ENCODE measurements at places on chromosomes 6 and 20. TPM values are rescaled to one million over a fixed set of nuclear protein-coding genes. Genes with fewer than 3 reads are reported as not detected.

The GPX5 gene
- not detected for total RNA-seq

The TAF8 gene
- 15.0 TPM for total RNA-seq

The PGM3 gene
- total RNA-seq: 27.1 TPM

The WFDC5 gene
- not detected for total RNA-seq

The TP53RK gene
- 12.5 TPM for total RNA-seq

The RAB32 gene
- 46.0 TPM for total RNA-seq

The TSPO2 gene
- total RNA-seq: not detected

The UBD gene
- 0.46 TPM for total RNA-seq

The POU5F1 gene
- total RNA-seq: 5.3 TPM

The WFDC2 gene
- total RNA-seq: not detected

The SRMS gene
- total RNA-seq: not detected

The PPDPF gene
- total RNA-seq: 350 TPM

The TMEM74B gene
- total RNA-seq: 3.2 TPM

The POLH gene
- 10.0 TPM for total RNA-seq

The PREX1 gene
- total RNA-seq: 13.8 TPM

The BAG2 gene
- 8.5 TPM for total RNA-seq

The IL17A gene
- not detected for total RNA-seq

The CCN5 gene
- 29.3 TPM for total RNA-seq

The SLA2 gene
- not detected for total RNA-seq

The BEND6 gene
- 1.4 TPM for total RNA-seq

The SLC22A7 gene
- total RNA-seq: not detected

The RPS21 gene
- 2,815 TPM for total RNA-seq

The PCIF1 gene
- total RNA-seq: 35.8 TPM

The SMPDL3A gene
- total RNA-seq: 3.0 TPM

The PROKR2 gene
- not detected for total RNA-seq

The NRSN2 gene
- 50.4 TPM for total RNA-seq

The CTSZ gene
- 176 TPM for total RNA-seq

The POPDC3 gene
- total RNA-seq: 26.4 TPM

The ADTRP gene
- total RNA-seq: 0.36 TPM

The CLPSL1 gene
- not detected for total RNA-seq

The RNF182 gene
- 3.5 TPM for total RNA-seq

The PARD6B gene
- total RNA-seq: 2.9 TPM

The OLIG3 gene
- total RNA-seq: not detected

The SMLR1 gene
- not detected for total RNA-seq

The GLP1R gene
- total RNA-seq: not detected

The GNAS-AS1 gene
- total RNA-seq: not detected

The GABRR1 gene
- total RNA-seq: not detected

The CPXM1 gene
- not detected for total RNA-seq

The INSM1 gene
- total RNA-seq: not detected

The BRD2 gene
- total RNA-seq: 121 TPM

The SLC22A23 gene
- total RNA-seq: 10.3 TPM

The RAD21L1 gene
- 0.09 TPM for total RNA-seq

The TNXB gene
- total RNA-seq: 0.46 TPM

The LGSN gene
- 3.3 TPM for total RNA-seq

The DNAH8 gene
- not detected for total RNA-seq

The TMEM217 gene
- 0.93 TPM for total RNA-seq

Data from A549 treated with CORT108297 at 1 μM for 4 hours (cell line).